ENCODE measurements at places on chromosomes 3 and 15.

GRCh38 chr3:22122567-22122966 lies 371.6 kb upstream of the ZNF385D start:
- no peak for DNase-seq

- DNase-seq: no peak
These were observed 22.0 kb downstream of the ACAD11 start for GRCh38 chr3:132637590-132637989.

DNA sequence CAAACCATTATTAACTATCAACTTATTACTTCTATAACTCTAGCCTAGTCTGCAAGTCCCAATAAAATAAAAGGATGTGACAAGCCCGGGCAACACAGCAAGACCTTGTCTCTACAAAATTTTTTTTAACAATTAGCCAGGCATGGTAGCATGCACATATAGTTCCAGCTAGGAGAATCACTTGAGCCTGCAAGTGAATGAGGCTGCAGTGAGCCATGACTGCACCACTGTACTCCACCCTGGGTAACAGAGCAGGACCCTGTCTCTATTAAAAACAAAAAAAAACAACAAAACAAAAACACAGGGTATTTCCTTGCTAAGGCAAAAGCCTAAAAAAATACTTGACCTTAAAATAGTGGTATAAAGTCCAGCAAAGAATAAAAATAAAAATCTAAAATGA lies 31.4 kb downstream of the ANKRD28 start:
- DNase-seq: no peak

DNA sequence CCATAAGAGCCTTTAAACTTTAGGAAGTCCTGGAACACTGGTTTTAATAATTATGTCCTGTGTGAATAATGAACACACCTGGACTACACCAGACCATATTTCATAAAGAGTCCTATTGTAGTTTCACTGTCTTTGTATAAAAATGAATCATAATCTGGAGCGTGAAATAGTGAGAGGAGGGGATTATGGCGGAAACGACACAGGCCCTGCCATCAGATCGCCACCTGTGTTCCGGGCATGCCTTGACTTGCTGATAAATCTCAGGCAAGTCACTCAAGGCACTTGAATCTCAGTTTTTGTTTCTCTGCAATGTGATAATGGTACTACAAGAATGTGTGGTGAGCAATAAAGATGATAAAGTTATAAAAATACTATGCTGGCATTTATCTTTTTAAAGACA lies 995.5 kb downstream of the MCTP2 start:
- DNase-seq: no peak

DNA sequence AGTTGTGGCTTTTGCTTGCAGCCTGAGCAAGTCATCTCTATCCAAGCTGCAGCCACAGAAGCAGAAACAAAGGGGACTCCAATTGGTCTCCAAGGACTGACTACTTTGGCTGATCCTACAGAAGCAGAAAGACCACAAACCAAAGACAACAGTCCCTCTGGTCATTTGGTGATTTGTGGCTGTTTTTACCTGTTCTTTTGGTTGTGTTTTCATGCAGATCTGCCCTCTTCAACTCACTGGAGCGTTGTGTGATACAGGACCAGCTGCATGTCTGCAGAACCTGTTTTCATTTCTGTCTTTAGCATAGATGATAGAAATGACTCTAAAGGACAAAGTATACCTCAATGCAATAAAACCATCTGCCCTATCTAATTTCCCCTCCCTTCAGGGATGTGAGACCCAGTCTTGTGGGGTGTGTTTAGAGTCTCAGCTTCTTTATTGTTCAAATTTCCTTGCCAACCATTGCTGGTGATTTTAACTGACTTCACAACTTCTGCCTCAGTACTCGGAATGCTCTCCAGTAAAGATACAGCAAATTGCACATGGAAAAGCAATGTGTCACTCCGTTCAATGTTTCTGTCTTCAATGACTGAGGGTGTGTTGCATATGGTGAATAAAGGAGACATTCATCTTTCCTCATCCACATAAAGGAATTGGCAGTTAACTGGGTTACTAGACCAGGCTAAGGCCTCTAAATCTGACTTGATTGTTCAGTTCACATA lies 48.9 kb upstream of the SLC7A14 start:
- no peak for DNase-seq

DNA sequence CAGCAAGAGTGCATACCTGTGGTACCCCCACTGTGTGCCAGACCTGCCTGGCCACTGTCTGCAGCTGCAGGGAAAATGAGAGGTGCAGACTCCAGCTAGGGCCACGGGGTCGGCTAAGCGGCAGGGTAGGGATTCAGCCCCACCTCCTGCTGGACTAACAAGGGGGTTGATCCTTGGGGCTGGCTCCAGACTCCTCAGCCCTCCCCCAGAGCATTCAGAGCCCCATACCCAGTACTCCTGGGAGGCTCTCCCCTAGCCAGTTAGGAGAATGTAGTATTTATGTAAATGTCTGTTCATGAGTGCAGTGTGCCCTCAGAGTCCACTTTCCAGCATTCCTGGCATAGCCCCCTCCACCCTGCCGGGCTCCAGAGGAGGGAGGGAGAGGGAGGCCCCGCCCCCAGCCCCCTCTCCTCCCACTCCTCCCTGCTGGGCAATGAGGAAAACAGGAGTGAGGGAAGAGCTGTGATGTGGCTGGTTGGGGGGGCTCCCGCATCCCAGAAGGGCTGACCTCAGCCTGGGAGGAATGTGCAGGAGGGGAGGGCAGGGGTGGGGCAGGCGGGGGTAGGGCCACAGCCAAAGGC lies 4.5 kb upstream of the SEMA3B start:
- DNase-seq: no peak

Measured in stimulated activated CD4-positive, alpha-beta T cell treated with anti-CD3 and anti-CD28 coated beads, Interleukin-1b, Interleukin-23, amount 100 ng/mL, for 4 hours (primary cell).